Activated CD4-positive, alpha-beta T cell treated with anti-CD3 and anti-CD28 coated beads, Interleukin-2, amount 50 U/mL, for 1 hour (primary cell): ENCODE measurements at places on chromosomes 3 and 15.

- no peak for DNase-seq
These were observed 21.6 kb downstream of the UACA start for GRCh38 chr15:70741677-70742293.

- no peak for DNase-seq
These were observed 1.4 kb downstream of the SLC41A3 start for GRCh38 chr3:126082362-126083137.

DNA sequence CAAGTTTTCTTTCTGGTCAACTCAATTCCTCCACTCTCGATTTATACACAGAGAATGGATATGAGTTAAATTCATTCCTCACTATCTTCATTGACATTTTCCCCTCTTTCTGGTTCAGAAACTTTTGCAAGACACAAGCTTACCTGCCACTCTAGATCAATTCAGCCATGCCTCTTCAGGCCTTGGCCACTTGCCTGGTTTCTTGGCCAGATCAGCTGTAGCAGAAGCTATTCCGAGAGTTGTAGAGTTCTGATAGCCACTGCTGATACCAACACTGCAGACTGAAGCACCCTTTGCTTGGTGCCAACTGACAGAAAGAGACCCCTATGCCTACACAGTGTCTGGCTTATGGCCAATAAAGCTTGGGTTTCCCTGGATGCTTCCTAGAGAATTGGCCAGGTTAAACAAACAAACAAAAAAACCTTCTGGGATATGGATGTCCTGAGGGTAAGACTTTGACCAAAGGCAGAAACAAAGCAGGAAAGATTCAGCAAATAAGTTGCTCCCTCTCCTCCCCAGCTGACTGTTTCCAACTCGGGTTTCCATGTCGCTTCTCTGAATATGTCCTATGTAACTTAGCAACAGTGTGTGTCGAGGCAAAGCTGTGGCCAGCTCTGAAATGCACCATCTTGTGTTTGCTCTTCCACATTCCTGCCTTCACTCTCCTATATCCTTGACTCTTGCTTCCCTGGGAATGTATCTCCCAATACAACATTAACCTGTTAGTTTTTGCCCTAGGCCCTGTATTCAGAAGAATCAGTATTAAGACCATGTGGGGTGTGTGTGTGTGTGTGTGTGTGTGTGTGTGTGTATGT lies 521.6 kb downstream of the EPHA3 start:
- DNase-seq: no peak

- DNase-seq: no peak
These were observed 412.8 kb upstream of the WNT5A start for GRCh38 chr3:55899887-55900286.

DNA sequence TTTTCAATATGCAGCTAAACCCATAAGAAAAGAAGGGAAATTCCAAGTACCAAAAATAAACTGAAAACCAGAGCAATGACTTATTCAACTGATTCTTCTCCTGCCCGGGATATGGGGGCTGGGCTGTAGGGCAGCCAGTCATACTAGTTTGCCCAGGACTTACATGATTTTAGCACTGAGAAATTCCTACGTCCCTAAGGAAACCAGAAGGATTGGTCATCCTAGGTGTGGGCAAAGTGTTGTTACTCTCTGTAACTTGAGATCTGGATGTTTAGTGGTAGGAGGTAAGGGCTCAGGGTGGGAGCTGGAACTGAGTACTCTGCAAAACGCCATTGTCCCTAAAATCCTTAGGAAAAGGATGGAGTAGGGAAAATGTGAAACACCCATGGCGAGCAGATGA lies 1.2 kb upstream of the DAZL start:
- DNase-seq: no peak

DNA sequence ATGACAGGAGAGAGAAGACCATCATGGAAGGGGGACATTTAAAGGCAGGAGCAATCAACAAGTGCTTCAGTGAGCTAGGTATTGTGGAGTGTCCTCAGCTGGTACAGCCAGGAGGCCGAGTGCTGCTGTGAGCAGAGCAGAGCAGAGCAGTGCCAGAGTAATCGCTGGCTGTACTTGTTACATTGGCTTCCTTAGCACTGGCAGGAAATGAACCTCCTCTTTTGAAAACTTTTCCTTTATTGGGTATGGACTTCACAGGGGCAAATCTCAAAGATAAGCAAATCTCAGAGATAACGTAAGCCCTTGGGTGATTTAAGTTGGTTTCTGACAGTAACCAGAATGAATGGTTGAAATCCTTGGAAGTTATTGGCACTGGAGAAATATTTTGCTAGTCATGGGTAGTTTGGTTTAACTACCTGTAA lies 2.1 kb downstream of the SH3GL3 start:
- DNase-seq: no peak

- no peak for DNase-seq
These were observed 219.0 kb downstream of the LSAMP start for GRCh38 chr3:116226266-116226665.

- no peak for DNase-seq
These were observed 208.8 kb downstream of the GABRG3 start for GRCh38 chr15:27179789-27180188.

- DNase-seq: no peak
These were observed 38.1 kb downstream of the SERPINI1 start for GRCh38 chr3:167773584-167773983.

GRCh38 chr3:149634573-149634972 lies 23.3 kb downstream of the WWTR1 start:
- DNase-seq: no peak
